ENCODE measurements at places on chromosomes 5 and 9.

DNA sequence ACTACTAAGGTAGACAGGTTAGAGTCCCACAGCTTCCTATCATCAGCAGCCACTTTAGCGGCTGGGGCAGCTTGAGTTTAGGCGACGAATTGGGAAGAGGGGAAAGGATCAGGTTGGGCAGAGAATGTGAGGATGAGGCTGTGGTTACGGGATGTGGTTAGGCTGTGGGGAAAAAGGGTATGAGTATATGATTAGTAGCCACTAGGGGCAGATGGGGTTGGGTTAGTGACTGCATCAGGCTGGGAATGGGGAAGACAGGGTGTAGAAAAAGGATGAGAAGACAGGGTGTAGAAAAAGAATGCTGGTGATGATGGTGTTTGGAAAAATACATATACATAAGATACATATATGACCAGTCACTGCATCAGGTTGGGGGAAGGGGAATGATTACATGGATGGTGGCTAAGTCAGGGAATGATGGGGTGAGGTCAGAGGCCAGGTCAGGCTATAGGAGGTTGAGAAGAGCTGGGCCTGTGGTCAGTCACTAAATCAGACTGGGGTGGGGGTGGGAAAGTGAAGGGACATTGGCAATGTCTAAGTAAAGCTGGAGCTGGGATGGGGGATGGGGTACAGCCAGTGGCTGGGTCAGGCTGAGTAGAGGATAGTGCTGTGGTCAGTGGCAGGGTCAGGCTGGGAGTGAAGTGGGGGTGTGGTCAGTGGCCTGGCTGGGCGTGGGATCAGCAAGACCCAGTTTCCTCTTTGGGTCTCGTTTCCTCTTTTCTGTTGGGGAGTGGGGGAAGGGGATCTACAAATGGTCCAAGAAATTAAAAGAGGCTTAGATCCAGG lies 2.1 kb downstream of the TLN1 start:
- DNase-seq = no peak

- DNase-seq = no peak
These were observed 84.7 kb downstream of the ZDHHC21 start for GRCh38 chr9:14608540-14608939.

DNA sequence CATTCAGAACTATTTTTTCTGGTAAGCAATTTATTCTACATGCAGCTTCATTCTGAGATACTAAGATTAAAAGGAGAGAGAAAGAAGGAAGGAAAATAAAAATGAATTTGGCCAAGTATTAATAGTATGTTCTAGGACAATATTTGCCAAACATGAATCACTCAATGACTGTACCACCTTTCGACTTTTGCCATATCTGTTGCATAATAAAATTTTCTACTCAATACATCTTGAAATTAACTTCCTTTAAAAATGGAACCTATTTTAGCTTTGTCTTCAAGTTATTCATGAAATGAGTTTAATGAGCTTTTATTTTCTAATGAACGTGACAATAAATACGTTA lies 111.8 kb downstream of the MARCHF3 start:
- no peak for DNase-seq

- no peak for DNase-seq
These were observed 86.5 kb upstream of the ARRDC3 start for GRCh38 chr5:91469517-91470165.

DNA sequence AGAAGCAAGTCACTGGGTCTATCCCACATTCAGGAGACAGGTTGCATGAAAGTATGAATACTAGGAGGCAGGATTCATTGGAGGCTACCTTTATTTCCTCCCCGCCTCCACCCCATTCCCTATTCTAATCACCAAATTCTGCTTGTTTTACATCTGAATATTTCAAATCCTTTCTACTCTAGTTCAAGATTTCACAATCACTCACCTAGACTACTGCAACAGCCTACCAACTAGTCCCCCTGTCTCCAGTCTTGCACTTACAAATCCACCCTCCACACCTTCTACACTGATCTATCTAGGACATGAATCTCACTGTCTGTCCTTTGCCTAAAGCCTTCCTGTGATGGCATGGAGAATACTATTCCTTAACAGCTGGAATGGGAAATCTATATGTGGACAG lies 6.4 kb upstream of the KIF27 start:
- DNase-seq = no peak

- DNase-seq = no peak
These were observed 300.7 kb upstream of the CLINT1 start for GRCh38 chr5:158159621-158160020.

DNA sequence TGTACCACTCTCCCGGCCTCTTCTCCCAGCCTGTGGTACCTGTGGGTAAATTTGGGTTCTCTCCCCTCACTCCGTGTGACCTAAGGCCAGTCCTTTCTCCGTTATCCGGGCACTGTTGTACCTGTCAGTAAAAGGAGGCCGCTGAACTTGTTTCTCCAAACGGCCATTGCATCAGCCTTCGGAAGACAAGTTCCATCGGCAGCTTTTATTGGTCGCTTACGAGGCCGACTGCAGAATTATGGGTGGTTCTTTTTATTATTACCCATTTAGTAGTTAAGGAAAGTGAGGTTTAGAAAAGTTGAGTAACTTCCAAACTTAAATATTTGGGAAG lies 558 bp downstream of the GRPEL2 start:
- no peak for DNase-seq

- no peak for DNase-seq
These were observed 71.0 kb upstream of the IQGAP2 start for GRCh38 chr5:76332102-76332501.

DNA sequence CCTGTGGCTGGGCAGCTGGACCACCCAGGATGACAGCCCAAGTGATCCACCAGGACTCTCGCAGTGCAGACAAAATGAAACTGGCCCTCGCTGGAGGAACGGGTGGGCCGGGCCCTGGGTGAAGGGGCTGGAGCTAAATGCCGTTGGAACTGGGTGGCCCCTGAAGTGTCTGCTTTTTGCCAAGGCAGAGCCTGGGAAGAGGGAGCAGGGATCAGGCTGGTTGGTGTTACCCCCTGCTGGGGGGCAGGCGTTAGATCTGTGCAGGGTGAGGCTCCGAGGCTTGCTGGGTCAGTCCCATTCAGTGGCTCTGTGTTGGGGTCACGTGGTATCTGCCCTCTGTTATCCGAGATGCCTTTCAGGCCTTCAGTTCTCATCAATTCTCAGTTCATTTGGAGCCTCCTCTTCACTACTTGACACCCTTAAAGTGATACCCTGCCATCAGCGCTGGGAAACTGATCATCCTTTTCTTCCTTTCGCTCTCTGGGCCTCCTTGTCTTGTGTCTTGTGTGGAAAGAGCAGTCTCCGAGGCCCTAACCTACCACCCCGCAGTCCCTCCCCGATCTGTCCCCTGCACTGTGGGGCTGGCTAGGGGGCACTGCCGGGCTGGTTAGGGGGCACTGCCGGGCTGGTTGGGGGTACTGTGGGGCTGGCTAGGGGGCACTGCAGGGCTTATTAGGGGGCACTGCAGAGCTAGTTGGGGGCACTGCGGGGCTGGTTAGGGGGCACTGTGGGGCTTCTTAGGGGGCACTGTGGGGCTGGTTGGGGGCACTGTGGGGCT lies 37.3 kb downstream of the COL5A1 start:
- no peak for DNase-seq

DNA sequence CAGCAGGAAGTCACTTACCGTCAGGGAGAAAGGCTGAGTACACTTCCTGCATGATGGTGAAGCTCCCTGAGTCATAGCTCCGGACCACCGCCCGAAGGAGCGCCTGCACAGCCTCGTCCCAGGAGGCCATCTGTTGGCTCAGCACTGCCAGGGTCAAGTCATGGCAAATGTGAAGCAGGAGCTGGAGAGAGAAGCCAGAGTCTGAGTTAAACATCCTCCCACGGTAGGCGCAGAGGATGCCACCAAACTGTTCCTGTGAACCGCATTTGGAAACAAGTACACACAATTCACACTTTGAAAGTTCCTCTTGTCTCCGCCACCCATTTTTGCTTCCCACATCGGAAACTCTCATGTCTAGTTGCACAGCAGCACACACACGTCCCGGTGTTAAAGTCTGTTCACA lies 33.9 kb downstream of the CNOT8 start:
- DNase-seq = no peak

- peak; percentile 54 for DNase-seq
These were observed at the start of gene CXXC5 for GRCh38 chr5:139648205-139649081. Gene CXXC5 (plus strand): TSS chr5:139648349. CDS start chr5:139680524, 32,175 bp downstream.

DNA sequence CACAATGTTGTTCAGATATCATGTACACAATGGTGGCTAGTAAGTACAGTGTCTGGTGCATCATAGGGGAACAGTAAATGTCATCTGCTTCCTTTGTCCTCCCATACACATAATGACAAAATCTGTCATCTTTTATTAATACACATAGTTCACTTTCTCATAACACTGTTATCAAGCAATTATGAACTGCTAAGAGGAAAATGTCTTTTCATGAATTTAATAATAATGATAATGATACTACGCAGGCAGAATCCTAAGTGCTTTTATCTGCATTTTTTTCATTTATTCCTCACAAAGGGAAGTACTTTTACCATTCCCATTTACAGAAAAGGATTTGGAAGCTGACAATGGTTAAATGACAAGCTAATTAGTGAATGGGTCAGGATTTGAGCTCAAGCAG lies 35.7 kb downstream of the DPYSL3 start:
- DNase-seq = no peak

GRCh38 chr5:157563373-157563928 lies 12.1 kb downstream of the ADAM19 start:
- no peak for DNase-seq

- no peak for DNase-seq
These were observed 43.4 kb downstream of the LRRTM2 start for GRCh38 chr5:138831703-138832102.

DNA sequence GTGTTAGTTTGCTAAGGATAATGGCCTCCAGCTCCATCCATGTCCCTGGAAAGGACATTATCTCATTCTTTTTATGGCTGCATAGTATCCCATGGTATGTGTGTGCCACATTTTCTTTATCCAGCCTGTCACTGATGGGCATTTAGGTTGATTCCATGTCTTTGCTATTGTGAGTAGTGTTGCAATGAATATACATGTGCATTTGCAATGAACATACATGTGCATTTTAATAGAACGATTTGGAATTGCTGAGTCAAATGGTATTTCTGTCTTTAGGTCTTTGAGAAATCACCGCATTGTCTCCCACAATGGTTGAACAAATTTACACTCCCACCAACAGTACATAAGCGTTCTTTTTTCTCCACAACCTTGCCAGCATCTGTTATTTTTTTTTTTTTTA lies 37.7 kb downstream of the DRD1 start:
- DNase-seq = no peak

- no peak for DNase-seq
These were observed 15.2 kb downstream of the NACC2 start for GRCh38 chr9:136079916-136080246.

- DNase-seq = peak; percentile 19
These were observed 32.6 kb upstream of the PRRC2B start for GRCh38 chr9:131361202-131361833.

DNA sequence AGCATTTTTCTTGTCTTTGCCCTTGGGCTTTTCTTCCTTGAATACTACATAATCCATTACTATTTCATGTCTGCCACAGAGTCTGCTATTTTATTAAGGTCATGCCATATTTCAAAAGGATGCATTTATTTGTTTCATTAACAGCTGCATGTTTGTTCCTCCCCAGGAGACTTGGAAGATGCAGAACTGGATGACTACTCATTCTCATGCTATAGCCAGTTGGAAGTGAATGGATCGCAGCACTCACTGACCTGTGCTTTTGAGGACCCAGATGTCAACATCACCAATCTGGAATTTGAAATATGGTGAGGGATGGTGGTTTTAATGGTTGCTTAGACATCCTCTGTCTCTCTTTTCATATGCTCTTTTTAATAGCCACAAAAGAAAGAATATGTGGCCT lies 4.0 kb downstream of the IL7R start:
- no peak for DNase-seq

- DNase-seq = no peak
These were observed 5.3 kb upstream of the TJP2 start for GRCh38 chr9:69168709-69169217.

DNA sequence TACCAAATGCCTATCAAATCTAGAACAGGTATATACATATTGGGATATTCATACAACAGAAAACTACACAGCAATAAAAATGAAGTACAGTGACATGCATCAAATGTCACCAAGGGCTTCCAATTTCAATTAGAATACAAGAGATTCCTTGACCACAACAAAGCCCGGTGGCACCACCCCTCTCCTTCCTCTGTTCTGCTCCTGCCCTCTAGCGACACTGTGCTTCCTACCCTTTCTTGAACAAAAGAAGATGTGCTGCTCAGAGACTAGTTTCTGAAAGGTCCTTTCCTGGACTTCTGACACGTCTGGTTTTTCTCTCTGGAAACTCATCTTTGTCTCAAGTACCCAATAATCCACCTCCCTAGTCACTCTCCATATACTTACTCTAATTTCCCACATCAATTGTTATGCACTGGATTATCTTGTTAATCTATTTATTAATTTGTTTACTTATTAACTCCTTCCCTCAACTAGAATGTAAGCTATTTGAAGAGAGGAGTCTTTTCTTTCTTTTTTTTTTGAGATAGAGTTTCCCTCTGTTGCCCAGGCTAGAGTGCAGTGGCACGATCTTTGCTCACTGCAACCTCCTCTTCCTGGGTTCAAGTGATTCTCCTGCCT lies 70.4 kb upstream of the CTSV start:
- no peak for DNase-seq

DNA sequence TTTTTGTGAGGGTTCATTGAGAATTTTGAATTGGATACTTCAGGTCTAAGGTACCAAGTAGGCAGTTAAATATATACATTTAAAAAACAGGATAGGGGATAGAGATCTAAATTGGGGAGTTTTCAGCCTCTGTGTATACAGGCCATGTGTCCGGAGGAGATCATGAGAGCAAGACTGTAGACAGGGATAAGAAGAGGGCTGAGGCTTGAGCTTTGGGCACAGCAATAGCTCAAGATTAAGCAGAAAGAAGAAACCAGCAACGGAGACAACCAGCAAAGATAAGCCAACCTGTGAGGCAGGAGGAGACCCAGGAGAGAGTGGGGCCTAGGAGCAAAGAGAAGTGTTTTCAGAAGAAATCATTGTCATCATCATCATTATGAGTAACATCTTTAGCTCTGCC lies 258.4 kb downstream of the GRIA1 start:
- no peak for DNase-seq

GRCh38 chr9:123536455-123536868 lies 180.5 kb downstream of the CRB2 start:
- DNase-seq = no peak

GRCh38 chr9:70049236-70049635 lies 5.6 kb downstream of the MAMDC2 start:
- peak; percentile 49 for DNase-seq

- DNase-seq = peak; percentile 53
These were observed 79.2 kb downstream of the MEGF10 start for GRCh38 chr5:127369796-127370195.

GRCh38 chr5:160605266-160605665 lies 183.6 kb downstream of the PTTG1 start:
- DNase-seq = no peak

- no peak for DNase-seq
These were observed 117.2 kb downstream of the TRPM3 start for GRCh38 chr9:71004196-71004595.

GRCh38 chr9:99736291-99736690 lies 85.4 kb upstream of the NR4A3 start:
- no peak for DNase-seq

Data from NCI-H2171 (cell line).